Stimulated activated CD4-positive, alpha-beta T cell treated with anti-CD3 and anti-CD28 coated beads, Interleukin-1b, Interleukin-23, amount 100 ng/mL, for 24 hours (primary cell): ENCODE measurements at places on chromosomes 7 and 10.

- DNase-seq: no peak
Observed at GRCh38 chr7:16926861-16927260, 45.1 kb upstream of the AGR3 start.

DNA sequence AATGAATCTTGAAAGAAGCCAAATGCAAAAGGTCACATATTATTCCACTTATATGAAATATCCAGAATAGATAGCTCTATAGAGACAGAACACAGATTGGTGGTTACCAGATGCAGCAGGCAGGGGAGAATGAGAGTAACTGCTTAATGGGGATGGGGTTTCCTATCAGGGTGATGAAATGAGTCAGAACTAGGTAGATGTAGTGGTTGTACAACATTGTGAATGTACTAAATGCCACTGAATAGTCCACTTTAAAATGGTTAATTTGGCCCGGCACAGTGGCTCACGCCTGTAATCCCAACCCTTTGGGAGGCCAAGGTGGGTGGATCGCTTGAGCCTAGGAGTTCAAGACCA, 9.4 kb upstream of the SLC25A28 start:
- DNase-seq: no peak

GRCh38 chr10:36256948-36257356, 614.9 kb upstream of the FZD8 start:
- DNase-seq: no peak

DNA sequence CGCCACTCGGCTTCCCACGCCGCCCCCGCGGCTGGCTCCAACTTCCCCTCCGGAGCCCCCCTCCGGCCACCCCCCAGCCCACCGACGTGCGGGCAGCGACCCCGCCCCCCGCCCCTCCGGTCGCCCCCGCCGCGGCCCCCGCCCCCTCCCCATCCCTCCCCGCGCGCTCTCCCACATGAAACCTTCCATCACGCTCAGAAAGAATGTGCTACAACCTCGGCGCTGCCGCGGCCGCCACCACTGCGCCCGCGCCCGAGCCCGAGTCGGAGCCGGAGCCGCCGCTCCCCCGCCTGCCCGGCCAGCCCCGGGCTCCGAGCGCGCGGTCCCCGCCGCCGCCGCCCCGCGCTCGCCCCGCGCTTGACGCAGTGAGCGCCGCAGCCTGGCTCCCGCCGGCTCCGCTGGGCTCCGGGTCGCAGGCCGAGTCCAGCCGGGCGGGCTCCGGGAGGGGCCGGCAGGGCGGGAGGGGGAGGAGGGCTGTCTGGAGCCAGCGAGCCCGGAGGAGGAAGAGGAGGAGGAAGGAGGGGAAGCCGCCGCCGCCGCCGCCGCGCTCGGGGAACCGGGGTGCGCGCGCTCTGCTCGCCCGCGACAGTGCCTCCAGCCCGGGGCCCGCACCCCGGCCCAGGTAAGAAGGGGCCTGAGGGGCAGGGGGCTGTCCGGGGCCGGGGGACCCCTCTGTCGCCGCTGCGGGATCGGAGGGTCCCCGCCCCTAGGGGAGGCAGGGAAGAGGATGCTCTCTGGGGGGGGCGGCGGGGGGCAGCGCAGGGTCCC, 4.3 kb upstream of the ELFN1 start:
- no peak for DNase-seq

DNA sequence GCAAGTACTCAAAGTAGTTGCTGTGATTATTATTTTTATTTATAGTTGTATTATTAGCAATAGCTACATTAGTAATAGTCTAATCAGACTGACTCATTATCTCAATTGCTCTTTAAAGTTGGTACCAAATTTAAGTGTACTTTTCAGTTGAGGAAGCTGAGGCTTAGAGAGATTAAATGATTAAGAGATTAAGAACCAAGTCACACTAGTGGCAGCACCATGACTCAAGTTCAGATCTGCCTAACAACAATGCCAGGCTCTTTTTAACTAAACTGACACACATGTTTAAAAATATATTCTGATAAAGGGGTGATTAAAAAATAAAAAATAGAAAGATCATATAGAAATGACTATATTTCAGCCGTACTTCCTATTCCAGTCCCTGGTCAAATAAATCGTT, 42.0 kb downstream of the FZD1 start:
- no peak for DNase-seq

DNA sequence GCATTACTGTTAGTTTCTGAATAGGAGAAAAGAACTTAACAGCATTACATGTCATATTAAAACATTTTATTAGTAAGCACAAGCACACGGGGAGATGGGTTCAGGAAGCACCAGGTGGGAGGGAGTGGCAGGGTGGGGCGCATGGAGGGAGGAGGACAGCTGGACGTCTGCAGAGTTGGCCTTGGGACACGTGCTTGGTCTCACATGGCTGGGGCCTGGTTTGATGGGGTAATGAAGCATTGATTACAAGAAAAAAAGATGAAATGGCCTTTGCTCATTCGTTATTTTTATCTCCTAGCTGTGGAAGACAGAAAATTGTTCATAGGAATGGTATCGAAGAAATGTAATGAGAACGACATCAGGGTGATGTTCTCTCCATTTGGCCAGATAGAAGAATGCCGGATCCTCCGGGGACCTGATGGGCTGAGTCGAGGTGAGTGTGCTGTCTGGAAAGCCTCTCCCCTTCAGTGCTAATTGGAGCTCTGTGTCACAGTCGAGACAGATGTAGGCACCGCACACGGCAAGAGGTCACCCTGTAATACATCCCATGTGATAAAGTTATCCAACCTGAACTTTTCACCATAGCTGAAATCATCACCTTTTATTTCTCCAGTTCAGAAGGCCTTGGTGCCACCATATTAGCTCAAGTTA, 239.9 kb downstream of the CELF2 start:
- no peak for DNase-seq

DNA sequence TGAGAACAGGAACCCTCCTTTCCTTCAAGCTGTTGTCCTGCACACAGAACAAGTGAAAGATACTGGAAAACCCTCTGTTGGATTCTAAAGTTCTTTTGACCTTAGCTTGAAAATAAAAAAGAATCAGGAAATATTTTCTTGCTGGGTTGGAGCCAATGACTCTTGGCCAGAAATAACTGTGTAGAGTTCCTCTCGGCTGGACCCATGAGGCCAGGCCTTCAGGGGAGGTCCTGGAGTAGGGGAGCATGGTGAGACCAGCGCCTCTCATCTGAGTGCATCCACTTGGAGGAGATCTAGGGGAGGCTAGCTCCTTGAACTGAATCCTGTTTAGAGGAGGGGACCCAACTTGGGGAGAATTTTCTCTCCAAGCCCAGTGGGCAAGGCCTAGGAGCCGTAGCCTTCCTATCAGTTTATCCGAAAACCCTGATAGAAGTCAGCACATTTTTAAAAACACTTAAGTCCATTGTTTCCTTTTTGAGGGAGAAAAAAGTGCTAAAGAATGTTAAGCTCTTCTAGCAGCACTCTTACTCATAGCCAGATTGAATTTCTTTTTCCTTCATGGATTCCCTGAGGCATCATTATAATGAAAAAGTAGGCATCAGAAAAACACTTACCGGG, 635.7 kb upstream of the ANKRD30A start:
- no peak for DNase-seq

GRCh38 chr10:44205067-44205466, 179.8 kb downstream of the CXCL12 start:
- DNase-seq: no peak

DNA sequence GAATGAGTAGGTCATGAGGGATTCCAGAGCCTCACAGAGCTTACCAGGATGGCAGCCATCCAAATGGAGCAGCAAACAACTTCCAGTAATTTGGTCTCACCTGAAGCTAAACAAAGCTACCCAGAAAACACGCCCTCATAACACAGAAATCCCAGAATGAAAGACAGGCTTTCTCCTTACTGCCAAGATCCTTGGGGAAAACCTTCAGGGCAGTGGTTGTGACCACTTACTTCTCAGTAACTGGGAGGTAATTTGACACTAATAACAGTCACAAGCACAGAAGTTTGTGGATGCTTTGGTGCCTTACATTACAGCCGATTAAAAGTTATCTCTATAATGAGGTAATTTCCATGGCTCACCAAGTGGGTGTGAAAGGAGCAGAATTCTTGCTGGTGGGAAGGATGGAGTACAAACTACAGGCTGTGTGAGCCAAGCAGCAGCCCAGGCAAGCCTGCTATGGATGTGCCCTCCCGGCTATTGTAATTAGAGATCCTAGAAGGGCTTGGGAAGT, 10.4 kb downstream of the WDR91 start:
- DNase-seq: no peak

DNA sequence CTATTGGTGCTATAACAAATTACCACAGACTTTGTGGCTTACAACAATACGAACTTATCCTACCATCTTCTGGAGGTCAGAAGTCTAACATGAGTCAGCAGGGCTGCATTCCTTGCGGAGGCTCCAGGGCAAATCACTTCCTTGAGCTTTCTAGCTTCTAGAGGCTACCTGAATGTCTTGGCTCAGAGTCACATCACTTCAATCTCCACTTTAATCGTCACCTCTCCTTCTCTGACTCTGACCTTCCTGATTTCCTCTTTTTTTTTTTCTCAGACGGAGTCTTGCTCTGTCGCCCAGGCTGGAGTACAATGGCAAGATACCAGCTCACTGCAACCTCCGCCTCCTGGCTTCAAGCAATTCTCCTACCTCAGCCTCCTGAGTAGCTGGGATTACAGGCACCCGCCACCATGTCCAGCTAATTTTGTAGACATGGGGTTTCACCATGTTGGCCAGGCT, 44.6 kb upstream of the ANAPC16 start:
- no peak for DNase-seq

DNA sequence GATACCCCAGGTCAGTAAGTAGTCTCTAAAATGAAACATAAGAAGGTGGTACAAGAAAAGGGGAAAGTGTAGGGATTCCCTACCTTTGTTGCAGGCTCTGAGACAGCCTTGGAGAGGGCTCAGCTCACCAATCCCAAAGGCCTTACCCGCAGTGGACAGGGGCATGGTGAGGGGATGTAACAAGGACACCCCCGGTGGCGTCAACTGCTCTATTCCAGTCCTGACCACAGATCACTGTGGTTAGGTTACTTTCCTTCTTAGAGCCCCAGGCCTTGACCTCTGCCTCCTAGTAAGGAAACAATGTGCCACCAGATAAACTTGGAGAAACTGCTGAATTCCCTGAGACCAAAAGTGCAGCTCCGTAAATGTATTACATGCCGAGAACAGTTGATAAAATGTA, 17.5 kb downstream of the PLXNA4 start:
- DNase-seq: no peak

- DNase-seq: no peak
Observed at GRCh38 chr10:105837951-105838350, 1196.9 kb downstream of the SORCS3 start.

- no peak for DNase-seq
Observed at GRCh38 chr7:74175340-74175739, 1.2 kb downstream of the EIF4H start.

DNA sequence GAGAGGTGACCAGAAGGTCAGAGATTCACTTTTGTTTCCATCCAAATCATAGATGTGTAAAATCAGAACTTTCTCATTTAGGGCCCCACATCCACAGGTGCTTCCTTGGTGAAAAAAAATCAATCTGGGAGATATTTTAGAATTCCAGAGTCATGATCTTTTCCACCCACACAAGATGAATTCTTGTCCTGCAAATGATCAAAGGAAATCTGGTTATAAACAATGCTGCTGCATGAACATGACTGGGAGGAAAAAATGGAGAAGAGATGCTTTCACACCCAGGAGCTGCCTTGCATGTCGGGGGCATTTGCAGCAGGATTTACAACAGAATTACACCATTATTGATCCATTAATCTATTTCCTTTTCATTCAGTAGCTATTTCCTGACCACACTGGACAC, 106.5 kb upstream of the TMEM72 start:
- no peak for DNase-seq

GRCh38 chr10:118332236-118332635, 9.9 kb downstream of the FAM204A start:
- no peak for DNase-seq

- DNase-seq: no peak
Observed at GRCh38 chr7:130998993-130999602, 265.1 kb upstream of the KLF14 start.

- no peak for DNase-seq
Observed at GRCh38 chr10:129030996-129031843, 435.8 kb upstream of the MGMT start.

DNA sequence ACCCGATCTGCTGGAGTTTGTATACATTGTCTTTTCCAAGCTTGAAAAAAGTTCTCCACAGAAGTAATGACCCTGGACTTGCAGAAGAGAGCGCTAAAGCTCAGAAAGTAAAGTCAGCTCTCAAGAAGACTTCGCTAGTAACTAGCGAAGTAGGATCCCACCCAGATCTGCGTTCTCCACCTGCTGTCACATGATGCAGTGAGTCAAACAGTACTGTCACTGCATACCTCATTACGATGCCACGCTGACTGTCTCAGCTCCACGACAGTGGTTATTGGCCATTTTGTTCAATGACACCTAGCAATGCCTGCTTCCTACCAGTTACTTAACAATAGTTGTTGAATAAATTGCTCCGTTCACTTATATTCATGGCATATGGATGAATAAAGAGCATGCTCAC, 29.7 kb upstream of the SEC61G start:
- DNase-seq: no peak

- DNase-seq: no peak
Observed at GRCh38 chr10:10612151-10612550, 405.5 kb upstream of the CELF2 start.

- DNase-seq: no peak
Observed at GRCh38 chr7:50854831-50855230, 72.1 kb upstream of the GRB10 start.

- DNase-seq: no peak
Observed at GRCh38 chr10:126397156-126397555, 8.9 kb upstream of the ADAM12 start.

- DNase-seq: no peak
Observed at GRCh38 chr10:44975431-44976331, 2.9 kb downstream of the DEPP1 start.

DNA sequence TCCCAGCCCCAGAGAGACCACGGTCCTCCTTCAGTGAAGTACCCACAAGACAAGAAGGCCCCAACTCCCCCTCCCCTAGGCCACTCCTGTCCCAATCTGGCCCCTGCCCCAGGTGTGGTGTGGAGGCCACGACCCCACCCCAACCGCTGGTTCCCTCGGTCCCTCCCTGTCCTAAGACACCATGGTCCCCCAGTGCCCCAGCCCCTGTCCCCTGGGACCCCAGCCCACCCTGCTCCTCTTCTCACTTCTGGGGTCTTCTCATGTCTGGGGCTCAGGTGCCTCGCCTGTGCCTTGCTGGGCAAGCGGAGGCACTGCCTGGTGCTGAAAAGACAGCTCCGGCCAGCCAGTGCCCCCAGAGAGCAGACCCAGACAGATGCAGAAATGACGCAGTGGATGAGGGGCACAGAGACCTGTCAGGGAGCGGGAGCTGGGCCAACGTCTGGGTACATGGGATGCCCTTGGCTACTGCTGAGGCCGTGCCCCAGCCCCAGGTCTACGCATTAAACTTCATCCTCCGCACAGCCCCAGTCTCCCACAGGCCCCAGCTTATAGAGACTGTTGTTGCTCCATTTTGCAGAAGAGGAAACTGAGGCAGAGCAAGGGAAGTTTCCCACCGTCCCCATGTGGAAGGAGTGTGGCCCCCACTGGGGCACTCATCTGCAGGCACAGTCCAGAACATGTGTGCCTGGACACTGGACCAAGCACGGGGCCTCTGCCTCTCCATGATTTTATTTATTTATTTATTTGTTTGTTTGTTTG, 14.8 kb downstream of the GRIFIN start:
- DNase-seq: no peak

- no peak for DNase-seq
Observed at GRCh38 chr10:4953405-4953804, 9.8 kb upstream of the AKR1C1 start.
